ENCODE measurements at places on chromosomes 1 and 21.

- no peak for DNase-seq
Observed at GRCh38 chr1:155892796-155893195, 18.4 kb downstream of the RIT1 start.

GRCh38 chr1:24442764-24443163 is 27.2 kb downstream of the NIPAL3 start:
- DNase-seq, result no peak

DNA sequence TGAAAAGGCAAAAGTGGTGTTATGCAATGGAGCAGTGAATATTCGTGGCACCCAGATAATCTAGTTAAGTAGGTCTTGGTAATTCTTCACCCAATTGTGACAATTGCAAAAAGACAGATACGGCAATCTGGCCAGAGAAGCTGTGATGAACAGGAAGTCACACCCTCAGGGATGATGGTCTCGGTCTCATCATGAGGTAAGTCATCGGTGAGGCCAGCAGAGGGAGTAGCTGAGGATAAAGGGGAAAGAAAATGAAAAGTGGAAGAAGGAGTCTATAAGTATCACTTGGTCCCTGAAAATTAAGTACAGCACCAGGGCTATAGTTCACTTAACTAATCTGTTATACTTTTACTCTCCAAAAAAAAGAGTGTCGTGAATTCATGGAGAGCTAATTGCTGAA is 258.8 kb upstream of the NCAM2 start:
- no peak for DNase-seq

- DNase-seq, result no peak
Observed at GRCh38 chr1:6783936-6784559, 1.2 kb upstream of the CAMTA1 start.

DNA sequence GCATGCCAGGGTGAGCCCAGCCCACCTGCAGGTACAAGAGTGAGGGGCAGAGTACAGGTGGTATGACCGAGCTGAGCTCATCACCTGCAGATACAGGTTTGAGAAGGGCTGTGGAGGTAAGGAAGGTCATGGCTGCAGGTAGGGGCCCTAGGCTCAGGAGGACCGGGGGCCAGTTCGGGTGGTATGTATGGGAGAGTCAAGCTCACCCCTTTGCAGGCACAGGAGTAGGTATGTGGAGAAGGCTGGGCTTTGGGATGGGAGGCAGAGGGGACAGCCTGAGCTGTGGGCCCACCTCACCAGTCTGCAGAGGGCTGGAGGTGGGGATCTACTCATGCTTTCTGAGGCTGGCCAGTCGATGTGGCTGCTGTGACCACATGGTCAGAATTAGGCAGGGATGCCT is 17.2 kb downstream of the PODN start:
- DNase-seq, result no peak

- DNase-seq, result no peak
Observed at GRCh38 chr21:42157606-42158310, 61.2 kb upstream of the ABCG1 start.
